ENCODE measurements at places on chromosomes 11 and 22. TPM values are rescaled to one million over a fixed set of nuclear protein-coding genes. Genes with fewer than 3 reads are reported as not detected.

- H3K4me1 ChIP-seq: peaks cover 9% of the 10 kb centered on the region
- peak; percentile 17 for DNase-seq
- no peaks in the 10 kb centered on the region for H3K36me3 ChIP-seq
- no peak within 1 kb of the TSS for H3K27ac ChIP-seq
- peak within 1 kb of the TSS; percentile 39 for H3K4me3 ChIP-seq
- H3K27me3 ChIP-seq: peaks cover 98% of the 10 kb centered on the region
These were observed at the start of gene KIRREL3 for GRCh38 chr11:127000291-127000968. Gene KIRREL3, minus strand, starts transcription at chr11:127000770.

DNA sequence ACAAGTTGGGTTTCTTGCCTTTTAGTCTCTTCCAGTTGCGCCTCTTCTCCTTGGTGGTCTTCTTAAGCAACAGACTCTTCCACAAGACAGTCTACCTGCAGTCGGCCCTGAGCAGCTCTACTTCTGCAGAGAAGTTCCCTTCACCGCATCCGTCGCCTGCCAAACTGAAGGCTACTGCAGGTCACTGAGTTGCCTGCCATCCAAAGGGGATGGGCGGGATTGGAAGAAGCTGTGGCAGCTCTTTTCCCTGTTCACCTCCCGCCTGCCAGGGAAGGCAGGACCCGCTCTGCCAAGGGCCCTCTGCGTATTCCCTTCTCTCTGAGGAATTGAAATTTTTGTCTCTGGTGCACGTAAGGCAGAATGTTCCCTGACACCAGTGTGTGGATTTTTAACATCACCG lies 9.2 kb upstream of the STT3A start:
- peaks cover 48% of the 10 kb centered on the region for H3K36me3 ChIP-seq
- H3K4me1 ChIP-seq: no peaks in the 10 kb centered on the region
- no peak overlapping the region for H3K27ac ChIP-seq
- H3K4me3 ChIP-seq: no peak overlapping the region

GRCh38 chr11:64778223-64778472 lies 194 bp downstream of the SF1 start:
- H3K4me1 ChIP-seq: peaks cover 48% of the 10 kb centered on the region
- peaks cover 30% of the 10 kb centered on the region for H3K36me3 ChIP-seq
- H3K27me3 ChIP-seq: no peaks in the 10 kb centered on the region
- H3K4me3 ChIP-seq: peak overlapping the region; percentile 90
- peak overlapping the region; percentile 100 for H3K27ac ChIP-seq
- no peak for DNase-seq

DNA sequence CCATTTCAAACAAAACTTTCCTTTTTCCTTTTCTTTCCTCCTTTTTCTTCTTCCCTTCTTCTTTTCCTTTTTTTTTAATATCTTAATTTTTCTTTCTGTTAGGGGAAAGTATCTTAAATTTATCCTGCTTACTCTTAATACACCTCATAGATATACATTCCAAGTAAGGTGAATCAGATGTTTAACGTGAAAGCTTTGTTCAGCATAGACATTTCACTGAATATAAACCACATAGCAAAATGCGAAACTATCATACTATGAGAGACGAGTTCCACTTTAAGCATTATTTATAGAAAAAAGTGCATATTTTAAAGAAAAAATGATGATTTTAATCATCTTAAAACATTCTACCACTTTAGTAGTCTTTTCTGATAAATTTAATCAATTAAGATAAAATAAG lies 137.8 kb upstream of the MTMR2 start:
- H3K4me3 ChIP-seq: no peak overlapping the region
- H3K4me1 ChIP-seq: peaks cover 6% of the 10 kb centered on the region
- no peaks in the 10 kb centered on the region for H3K27me3 ChIP-seq

DNA sequence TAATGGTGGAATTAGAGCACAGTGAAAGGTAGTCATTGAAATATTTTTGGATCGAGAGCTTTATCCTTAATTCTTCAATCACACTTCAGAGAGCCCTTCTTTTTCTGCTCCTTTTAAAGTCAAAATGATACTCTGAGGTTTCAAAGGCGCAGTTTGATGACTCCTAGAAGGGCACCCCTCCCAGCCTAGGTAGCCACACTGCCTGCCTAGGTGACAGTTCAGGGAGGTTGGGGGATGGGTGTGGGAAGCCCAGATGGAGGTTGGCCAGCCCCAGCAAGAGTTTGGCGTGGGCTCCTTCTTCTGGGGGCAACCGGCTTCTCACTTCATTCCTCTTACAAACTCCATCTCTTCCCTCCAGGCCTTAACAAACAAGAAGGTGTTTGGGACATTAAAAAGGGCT lies 28.6 kb upstream of the PHF21A start:
- no peaks in the 10 kb centered on the region for H3K4me1 ChIP-seq
- H3K27me3 ChIP-seq: peaks cover 14% of the 10 kb centered on the region
- H3K27ac ChIP-seq: no peak overlapping the region
- H3K4me3 ChIP-seq: no peak overlapping the region
- H3K36me3 ChIP-seq: no peaks in the 10 kb centered on the region

The POTEH gene
- not detected for total RNA-seq

The PDXP gene
- total RNA-seq: 20.8 TPM

DNA sequence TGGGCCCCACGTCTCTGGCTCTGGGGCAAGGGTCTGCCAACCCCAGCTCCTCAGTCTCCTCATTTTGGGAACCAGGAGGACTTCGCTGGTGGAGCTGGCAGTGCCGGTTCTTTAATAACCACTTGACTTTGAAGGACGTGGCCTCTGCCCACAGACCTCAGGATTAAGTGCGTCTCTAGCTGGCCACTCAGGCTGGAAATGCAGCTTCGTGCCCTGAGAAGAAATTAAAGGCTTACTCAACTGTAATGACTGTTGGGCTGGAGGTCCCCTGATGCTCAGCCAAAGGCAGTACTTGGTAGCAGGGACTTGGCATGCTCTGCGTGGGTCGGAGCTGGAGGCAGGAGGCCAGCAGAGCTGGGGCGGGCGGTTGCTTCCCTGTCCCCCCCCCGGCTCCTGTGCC lies 16.7 kb upstream of the PARVG start:
- DNase-seq: no peak
- H3K27me3 ChIP-seq: no peaks in the 10 kb centered on the region
- no peak overlapping the region for H3K27ac ChIP-seq
- H3K36me3 ChIP-seq: no peaks in the 10 kb centered on the region
- H3K4me3 ChIP-seq: no peak overlapping the region

GRCh38 chr11:80911666-80912065 lies 1470.8 kb upstream of the TENM4 start:
- no peak overlapping the region for H3K4me3 ChIP-seq
- no peaks in the 10 kb centered on the region for H3K36me3 ChIP-seq

DNA sequence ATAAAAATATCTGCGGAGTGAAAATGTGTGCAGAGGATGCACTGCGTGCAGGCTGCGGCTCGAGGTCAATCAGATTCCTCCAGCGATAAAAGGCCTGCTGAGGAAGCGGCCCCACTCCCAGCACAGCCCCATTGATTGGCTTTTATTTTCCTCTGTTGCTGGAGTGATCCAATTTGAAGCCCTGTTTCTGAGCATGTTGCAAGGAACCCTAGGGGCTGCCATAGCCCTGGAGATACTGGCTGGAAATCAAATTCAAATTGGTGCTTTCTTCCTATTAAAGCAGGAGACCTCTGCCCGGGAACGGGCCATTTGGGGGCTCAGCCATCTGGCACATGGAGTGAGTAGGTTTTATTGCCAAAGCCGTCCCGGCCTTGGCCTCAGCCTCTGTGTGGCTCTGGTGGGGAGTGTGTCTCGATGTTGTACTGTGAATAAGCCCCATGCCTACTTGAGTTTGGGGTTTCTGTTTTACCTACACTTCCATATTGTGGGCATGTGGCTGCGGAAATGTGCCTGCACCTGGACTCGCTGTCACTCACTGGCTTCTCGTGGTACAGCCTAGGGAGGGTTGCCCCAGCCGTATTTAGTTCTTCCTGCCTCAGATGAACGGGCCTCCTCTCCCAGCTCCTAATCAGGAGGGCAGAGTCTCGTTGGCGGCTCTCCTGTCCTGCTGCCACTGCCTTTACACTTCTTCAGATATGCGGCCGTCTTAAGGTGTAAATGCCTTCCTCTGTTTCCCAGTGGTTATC lies 25.6 kb downstream of the PARVB start:
- H3K27me3 ChIP-seq: no peaks in the 10 kb centered on the region
- no peaks in the 10 kb centered on the region for H3K36me3 ChIP-seq
- H3K4me3 ChIP-seq: no peak overlapping the region
- peak overlapping the region; percentile 64 for H3K27ac ChIP-seq

The SLC17A6 gene
- total RNA-seq: not detected

GRCh38 chr11:126318574-126319373 lies 14.9 kb downstream of the DCPS start:
- no peaks in the 10 kb centered on the region for H3K36me3 ChIP-seq
- H3K27me3 ChIP-seq: no peaks in the 10 kb centered on the region
- H3K4me3 ChIP-seq: peak overlapping the region; percentile 16
- peaks cover 20% of the 10 kb centered on the region for H3K4me1 ChIP-seq
- DNase-seq: peak; percentile 59

DNA sequence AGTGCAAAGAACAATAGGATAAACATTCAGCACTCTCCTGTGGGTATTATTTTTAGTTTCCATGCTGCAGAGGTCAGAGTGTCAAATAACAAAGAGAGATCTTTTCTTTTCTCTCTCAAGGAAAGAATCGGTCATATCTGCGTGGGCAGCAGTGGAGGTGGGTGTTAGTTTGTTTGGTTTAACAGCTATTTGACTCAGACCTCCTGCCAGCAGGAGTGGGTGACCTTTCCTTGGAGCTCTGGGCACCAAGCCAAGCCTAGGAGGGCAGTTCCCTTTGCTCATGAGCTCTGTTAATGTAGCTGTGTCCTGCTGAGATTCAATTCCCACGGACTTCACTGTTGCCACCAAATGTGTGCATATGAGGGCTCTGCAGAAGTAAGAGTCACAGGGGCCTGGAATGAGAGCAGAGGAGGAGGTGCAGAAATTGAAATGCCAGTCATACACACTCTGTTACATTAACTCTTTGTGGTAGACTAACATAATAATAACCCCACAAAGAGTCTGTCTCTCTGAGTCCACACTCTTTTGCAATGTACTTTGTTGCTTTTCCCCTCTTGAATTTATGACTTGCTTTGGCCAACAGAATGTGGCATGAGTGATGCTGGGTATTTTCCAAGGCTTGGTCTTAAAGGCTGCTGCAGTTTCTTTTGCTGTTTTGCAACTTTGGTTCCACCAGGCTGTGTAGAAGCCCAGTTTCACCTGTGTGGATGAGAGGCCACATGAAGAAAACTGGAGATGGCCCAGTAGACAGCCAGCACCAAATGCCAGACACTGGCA lies 76.0 kb upstream of the GRK3 start:
- H3K27ac ChIP-seq: peak overlapping the region; percentile 50
- peak; percentile 72 for DNase-seq
- H3K4me3 ChIP-seq: no peak overlapping the region

The DLG2 gene
- 7.4 TPM for total RNA-seq

The C22orf31 gene
- not detected for total RNA-seq

DNA sequence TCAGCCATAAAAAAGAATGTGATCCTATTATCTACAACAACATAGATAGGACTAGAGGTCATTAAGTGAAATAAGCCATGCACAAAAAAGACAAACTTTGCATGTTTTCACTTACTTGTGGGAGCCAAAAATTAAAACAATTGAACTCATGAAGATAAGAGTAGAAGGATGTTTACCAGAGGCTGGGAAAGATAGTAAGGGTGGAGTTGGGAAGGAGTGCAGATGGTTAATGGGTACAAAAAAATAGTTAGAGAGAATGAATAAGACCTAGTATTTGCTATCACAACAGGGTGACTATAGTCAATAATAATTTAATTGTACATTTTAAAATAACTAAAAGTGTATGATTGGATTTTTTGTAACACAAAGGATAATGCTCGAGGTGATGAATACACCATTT lies 27.2 kb upstream of the IL10RA start:
- H3K36me3 ChIP-seq: no peaks in the 10 kb centered on the region
- no peak overlapping the region for H3K27ac ChIP-seq
- no peak overlapping the region for H3K4me3 ChIP-seq
- H3K27me3 ChIP-seq: no peaks in the 10 kb centered on the region
- no peak for DNase-seq

GRCh38 chr11:17827006-17827405 lies 92.4 kb downstream of the KCNC1 start:
- no peak overlapping the region for H3K27ac ChIP-seq
- no peak for DNase-seq
- no peaks in the 10 kb centered on the region for H3K36me3 ChIP-seq
- H3K4me1 ChIP-seq: peaks cover 25% of the 10 kb centered on the region

DNA sequence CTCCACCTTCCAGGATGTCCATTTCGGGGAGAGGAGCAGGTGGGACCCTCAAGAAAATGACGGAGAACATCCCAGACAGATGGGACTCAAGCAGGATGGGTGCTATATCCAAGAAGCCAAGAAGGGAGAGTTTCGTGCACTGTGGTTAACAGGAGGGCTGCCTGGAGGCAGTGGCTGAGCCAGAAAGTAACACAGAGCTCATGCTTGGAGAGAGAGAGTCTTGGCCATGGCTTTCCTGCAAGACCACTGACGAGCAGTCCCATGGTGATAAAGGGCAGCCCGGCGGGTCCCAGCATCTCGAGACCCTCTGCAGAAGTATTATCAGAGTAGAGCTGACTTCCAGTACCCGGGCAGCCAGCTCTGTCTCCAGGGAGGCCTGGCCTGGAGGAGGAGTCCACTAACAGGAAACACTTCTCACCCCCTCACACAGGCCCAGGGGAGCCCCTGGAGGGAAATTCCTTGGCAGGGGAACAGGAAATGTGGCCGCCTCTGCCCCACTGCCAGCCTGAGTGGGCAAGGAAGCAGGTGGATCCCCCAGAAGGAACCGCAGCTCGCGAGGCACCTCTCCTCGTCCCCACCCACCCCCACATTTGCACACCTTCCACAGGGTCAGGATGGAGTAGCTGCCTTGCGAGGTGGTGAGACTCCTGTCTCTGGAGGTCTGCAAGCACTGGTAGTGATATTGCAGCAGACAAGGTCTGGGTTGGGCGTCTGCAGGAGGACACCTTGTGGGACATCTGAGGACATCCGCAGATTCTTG lies 32.2 kb downstream of the CYTH4 start:
- no peaks in the 10 kb centered on the region for H3K36me3 ChIP-seq
- no peaks in the 10 kb centered on the region for H3K27me3 ChIP-seq
- DNase-seq: no peak
- peaks cover 16% of the 10 kb centered on the region for H3K4me1 ChIP-seq
- H3K4me3 ChIP-seq: no peak overlapping the region

DNA sequence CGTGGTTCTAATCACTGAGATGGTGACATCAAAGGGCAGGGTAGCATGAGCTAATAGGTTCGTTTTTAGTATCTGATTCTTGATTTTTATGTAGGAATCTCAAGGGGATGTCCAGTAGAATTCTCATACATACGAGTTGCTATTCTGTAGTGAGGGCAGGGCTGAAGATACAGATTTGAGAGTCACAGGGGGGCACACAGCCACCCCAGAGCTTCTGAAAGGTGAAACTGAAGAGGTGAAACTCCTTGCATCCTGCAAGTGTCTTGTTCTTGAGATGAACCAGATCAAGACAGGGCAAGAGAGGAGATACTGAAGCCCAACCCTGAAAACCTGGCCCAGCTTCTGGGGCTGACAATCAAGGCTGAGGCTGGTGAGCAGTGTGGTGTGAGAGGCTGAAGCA lies 35.6 kb upstream of the TMEM123 start:
- peaks cover 4% of the 10 kb centered on the region for H3K27me3 ChIP-seq
- no peak overlapping the region for H3K4me3 ChIP-seq
- H3K36me3 ChIP-seq: no peaks in the 10 kb centered on the region
- H3K27ac ChIP-seq: no peak overlapping the region

- H3K27ac ChIP-seq: no peak overlapping the region
- no peak overlapping the region for H3K4me3 ChIP-seq
- H3K4me1 ChIP-seq: no peaks in the 10 kb centered on the region
- H3K27me3 ChIP-seq: no peaks in the 10 kb centered on the region
- DNase-seq: no peak
These were observed 32.1 kb upstream of the BAIAP2L2 start for GRCh38 chr22:38142606-38143005.

Measured in heart right ventricle (tissue), 16 donors.